ENCODE measurements at places on chromosomes 1 and 21. TPM values are rescaled to one million over a fixed set of nuclear protein-coding genes. Genes with fewer than 3 reads are reported as not detected.
A peak's percentile ranks its signal among the peaks of the same experiment; 100 is the strongest.

DNA sequence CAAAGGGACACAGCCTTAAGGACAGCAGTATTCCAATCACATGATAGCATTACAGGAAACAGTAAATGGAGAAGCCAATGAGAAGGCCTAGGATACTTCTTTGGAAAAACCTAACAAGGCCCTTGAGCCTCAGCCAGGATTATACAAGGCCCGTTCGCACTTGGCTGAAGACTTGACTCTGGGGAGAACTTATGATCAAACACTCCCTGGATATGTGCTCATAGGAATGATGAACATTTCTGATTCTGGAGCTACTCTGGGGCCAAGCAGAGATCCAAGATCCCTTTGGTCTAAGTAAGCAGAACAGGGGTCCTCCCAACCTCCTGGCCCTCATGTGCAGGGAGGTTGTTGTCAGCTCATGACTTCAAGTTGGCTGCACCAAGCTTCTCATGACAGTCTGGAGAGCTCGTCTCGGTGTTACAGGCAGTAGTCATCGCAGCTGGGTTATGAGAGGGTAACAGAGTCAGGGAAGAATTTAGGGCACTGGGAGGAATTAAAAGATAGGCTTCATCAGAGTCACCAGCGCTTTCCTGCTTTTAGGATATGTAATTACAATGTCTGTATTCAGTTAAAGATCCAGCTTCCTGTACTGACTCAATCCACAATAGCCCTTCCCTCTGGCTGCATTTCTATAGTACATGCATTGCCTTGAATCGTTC is 92.5 kb upstream of the IRF2BP2 start:
- no peak for DNase-seq

DNA sequence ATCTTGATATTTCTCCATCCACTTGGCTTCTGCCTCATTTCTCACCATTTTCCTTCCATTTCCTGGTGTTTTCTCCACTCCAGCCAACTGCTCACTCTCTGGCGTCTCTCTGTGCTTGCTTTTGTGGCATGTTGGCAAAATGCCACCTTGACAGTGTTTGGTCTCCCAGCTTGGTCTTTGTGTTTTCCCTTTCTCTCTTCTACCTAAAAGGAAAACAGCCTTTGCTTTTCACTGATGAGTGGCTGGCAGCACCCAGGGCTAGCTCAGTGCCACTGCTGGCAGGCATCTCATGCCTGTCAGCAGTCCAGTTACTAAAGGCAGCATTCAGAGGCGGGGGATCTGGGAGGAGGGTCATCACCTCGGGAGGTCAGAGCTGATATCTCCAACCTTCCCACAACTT is 55.3 kb upstream of the DSCAM start:
- no peak for DNase-seq

GRCh38 chr1:22600071-22600816 is 36.2 kb upstream of the C1QA start:
- peak; percentile 51 for DNase-seq

The CELA2A gene
- not detected for total RNA-seq

The PUM1 gene
- total RNA-seq, result 92.3 TPM

DNA sequence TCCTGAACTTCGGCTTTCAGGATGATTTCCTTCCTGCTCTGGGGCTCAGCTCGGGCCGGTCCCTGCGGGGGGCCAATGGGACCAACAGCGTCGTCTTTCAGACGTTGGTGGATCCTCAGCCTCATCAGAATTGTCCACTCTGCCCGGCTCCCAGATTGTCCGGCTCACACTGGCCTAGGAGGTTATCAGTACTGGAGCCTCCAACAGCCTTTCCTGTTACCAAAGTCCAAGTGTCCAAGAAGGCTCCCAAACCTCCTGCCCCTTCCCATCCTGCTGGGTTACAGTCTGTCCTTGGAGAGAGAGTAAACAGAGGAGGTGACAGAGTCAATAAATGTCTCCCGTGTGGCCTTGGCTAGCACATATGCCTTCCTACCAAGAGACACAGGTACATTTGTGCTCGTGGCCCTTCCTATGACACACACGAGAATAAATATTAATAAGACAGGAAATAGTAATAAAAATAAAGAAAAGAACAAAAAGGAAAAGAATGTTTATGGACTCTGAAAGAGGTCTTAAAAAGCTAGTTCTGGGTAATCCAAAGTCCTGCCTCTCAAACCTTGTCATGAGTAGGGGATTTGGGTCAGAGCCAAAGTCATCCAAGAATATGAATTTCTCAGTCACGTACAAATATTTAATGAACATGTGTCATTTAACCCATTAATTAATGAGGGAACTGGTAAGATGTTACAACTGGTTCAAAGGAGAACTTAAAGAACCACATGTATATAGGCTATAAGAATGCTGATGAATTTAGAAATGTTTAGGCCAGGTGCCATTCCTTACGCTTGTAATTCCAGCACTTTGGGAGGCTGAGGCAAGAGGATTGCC is 80.8 kb upstream of the SLC2A1 start:
- peak; percentile 85 for DNase-seq

- no peak for DNase-seq
These were observed 84.6 kb downstream of the RAVER2 start for GRCh38 chr1:64829411-64830029.

GRCh38 chr1:213600879-213601278 is 386.9 kb upstream of the PROX1 start:
- DNase-seq, result no peak

- no peak for DNase-seq
These were observed 240.9 kb upstream of the CAMK1G start for GRCh38 chr1:209342441-209343175.

The SRSF4 gene
- total RNA-seq, result 44.1 TPM

The RGS8 gene
- total RNA-seq, result not detected

The SPATA17 gene
- total RNA-seq, result 1.1 TPM

DNA sequence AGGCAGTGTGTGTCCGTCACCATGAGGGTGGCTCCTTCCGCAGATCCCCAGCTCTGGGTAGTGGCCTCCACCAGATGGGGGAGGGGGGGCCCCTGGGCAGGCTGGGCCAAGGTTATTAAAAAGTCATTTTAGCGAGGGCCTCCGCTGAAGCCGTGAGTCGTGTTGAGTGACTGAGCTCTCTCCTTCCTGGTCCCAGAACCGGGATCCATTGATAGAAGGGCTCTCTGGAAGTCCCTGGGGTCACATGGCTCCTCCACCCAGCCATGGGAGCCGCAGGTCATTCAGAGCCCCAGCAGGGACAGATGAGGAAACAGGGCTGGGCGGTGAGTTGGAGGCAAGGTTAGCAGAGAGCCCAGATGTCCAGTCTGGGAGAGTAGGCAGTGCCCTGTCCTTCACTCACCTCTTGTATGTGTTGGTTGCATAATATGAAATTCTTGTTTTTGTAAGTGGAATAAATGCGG is 12.9 kb downstream of the MIIP start:
- no peak for DNase-seq

GRCh38 chr21:30391492-30392025 is 4.3 kb upstream of the KRTAP13-1 start:
- DNase-seq, result no peak

DNA sequence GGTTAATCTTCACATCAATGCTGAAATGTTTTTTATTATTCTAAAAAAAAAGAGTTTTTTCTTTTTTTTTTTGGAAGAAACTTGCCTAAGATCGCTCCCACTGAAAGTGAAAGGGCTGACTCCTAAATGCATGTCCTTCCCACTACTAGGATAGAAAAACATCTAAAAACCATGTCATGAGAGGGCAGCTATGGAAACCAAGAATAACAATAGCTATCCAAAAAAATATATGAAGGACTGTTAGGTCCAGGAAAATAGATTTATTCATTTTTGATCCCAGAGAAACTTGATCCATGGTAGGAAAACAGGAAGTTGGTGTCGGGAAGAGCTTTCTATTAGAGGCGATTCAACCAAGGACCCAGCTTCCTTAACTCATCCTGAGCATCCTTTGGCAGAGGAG is 23.1 kb upstream of the ROR1 start:
- DNase-seq, result no peak

DNA sequence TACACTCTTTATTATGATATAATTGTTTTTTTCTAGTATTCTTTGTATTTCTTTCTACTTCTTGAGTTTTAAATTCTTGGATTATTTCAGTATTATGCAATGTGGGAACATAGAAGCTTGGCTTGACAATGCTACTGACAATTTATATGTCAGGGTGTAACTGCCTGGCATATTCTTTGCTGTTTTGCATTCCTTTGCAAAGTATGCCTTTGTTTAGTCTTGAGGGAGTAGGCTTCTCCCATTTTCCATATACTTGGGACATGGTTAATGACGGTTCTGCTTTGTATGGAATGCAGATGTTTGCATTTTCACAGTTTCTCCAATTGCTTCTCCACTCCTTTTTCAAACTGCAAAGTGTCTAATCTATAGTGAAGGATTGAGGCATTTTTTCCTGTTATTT is 109.8 kb downstream of the HMCN1 start:
- no peak for DNase-seq

The SH2D5 gene
- total RNA-seq, result 2.8 TPM

DNA sequence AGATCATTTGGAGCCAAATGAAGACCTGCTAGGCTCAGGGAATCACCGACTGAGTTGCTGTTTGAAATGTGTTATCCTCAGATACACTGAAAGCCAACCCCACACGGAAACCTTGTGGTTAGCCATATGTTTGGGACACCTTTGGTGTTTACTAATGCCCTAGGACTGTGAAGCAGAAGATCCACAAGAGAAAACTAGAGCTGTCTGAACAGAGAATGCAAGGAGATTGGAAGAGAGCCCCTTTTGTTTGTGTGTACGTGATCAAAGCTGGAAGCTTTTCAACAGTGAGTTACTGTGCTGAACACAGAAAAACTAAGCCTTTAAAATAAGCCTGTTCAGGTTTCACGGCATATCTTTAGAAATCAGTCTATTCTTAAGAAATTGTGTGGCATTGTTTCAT is 908.2 kb upstream of the ADGRL2 start:
- no peak for DNase-seq

GRCh38 chr1:221777431-221778072 is 35.7 kb upstream of the DUSP10 start:
- no peak for DNase-seq

The DARS2 gene
- total RNA-seq, result 45.1 TPM

The KHDRBS1 gene
- 137 TPM for total RNA-seq

The TMIGD3 gene
- 0.88 TPM for total RNA-seq

DNA sequence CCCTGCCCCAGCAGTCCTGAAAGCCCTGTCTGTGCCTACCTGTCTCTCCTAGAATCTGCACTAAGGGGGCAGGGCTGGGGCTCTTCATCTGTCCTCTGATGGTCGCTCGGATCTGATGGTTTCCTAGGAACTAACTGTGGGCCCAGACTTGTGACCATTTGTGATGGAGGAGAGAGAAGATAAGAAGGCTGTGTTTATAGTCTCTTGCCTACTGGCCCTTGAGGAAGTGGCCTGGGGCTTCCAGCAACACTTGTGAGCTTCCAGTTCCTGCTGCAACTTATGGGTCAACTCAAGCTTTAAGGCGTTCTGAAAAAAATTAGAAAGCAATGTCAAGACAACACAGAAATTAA is 53.2 kb upstream of the SYNC start:
- DNase-seq, result no peak

GRCh38 chr1:216055004-216055403 is 368.2 kb downstream of the USH2A start:
- DNase-seq, result no peak

GRCh38 chr21:37800057-37800455 is 116.2 kb downstream of the KCNJ6 start:
- no peak for DNase-seq
